ENCODE measurements at places on chromosomes 7 and 10.

GRCh38 chr10:124058346-124059003 is 34.9 kb downstream of the CHST15 start:
- DNase-seq: no peak

DNA sequence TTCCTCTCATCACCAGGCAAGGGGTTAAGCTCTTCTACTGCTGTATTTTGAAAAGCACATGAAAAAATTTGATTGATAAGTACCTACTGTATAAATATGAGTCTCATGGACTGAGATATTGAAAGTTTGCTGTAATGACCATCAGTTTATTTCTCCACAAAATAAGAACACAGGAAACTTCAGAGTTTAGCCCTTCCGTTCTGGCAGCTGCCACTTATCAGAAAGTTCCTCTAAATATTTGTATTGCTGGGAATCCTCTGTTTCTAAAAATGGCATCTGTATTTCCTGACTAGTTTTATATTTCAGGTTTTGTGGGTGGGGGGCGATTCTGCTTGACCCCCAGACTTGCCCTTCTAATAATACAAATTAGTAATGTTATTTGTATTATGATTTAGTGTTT is 92.0 kb downstream of the LYZL2 start:
- no peak for DNase-seq

- DNase-seq: no peak
These were observed 276.7 kb upstream of the MEOX2 start for GRCh38 chr7:15963206-15963605.

GRCh38 chr7:98250789-98251188 is 1.2 kb downstream of the TECPR1 start:
- peak; percentile 13 for DNase-seq

DNA sequence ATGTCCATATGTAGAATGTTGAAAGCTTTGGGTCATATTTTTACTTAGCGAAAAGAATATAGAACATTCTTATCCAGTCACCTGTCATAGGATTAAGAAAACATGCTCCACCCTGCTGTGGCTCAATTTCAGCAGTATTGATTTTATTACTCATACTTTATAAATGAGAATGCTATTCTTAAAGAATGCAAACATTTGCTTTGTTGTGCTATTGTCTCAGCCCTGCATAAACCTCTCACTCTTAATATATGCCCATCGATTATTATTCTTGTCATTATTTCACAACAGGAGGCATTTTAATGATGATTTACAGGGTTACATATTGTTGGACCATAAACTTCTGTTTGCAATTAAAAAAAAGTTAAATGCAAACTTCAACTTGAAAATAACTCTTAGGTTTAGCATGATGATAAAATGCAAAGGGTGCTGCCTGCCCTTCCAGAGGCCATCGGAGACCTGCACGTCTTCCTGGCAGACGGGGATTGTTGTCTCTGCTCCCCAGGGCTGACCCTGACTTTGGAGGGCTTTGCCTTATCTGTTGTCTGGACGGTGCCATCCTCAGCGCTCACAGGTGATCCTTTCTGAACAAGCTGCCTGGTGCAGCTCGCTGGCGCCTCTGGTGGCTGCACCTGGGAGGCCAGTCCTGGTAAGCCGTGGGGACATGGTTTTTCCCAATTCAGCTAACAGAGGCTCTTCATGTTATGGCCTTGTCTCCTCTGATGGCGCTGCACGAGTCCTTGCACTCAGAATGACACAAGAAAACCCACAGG is 50.0 kb upstream of the SHH start:
- DNase-seq: no peak

GRCh38 chr7:134886353-134887057 is 99.8 kb upstream of the AGBL3 start:
- no peak for DNase-seq

DNA sequence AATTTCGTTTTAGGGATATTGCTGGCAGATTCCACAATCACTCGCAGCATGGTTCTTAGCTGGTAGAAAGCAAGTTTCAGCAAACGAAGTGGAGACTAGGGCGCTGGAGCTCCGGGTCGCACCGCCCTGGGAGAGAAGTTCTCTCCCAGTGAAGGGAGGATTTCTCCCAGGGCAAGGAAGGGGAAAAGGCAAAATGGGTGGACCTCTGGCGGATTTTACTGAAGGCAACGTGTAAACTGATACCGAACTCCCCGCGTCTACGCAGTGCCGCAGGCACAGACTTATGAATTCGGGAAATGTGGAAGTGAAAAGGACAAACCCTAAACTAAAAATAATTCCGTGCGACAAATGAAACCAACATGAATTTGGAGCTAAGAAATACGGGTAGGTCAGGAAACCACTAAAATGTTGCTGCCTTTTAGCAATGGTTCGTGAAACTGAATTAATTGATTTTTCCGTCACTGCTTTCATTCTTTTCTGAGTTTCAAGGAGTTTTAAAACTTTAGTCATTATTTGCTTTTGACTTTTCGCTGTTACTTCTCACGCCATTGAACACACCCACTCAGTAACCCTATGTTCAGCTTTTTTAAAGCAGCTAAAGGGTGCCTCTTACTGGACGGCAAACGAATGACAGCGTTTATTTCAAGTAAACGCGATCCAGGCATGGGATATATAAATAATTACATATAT is at the start of gene MYOF:
TSS of gene MYOF (minus strand) at position 190 of the 690 bp plus-strand sequence. CDS start at position 50, 140 bp downstream.
- no peak for DNase-seq

- no peak for DNase-seq
These were observed 33.9 kb upstream of the EEPD1 start for GRCh38 chr7:36119005-36119706.

GRCh38 chr7:42611961-42612360 is 299.9 kb downstream of the C7orf25 start:
- no peak for DNase-seq

DNA sequence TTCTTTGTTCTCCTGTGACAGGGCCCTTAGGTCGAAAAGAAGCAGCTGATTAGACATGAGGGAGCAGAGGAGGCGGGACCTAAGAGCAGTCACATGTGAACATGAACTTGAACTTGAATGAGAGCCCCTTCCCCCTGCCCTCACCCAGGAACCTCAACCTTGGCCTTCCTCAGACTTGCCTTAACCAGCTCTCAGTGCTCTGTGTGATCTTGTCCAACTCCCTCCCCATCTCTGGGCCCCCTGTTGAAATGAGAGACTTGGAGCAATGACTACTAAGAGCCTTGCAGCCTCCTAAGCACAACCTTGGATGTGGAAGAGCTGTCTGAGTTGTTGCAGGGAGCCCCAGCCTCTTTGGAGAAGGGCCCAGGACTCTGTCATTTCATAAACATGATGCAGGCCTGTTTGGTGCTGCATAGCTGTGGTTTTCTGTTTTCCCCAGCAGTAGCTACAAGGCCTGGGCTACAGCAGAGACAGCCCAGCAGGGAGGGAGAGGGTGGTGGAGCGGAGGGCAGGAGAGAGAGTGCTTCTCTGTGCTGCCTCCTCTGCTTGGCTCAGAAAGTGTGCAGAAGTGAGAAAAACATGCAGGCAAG is 123.9 kb upstream of the ZMIZ1 start:
- DNase-seq: no peak

DNA sequence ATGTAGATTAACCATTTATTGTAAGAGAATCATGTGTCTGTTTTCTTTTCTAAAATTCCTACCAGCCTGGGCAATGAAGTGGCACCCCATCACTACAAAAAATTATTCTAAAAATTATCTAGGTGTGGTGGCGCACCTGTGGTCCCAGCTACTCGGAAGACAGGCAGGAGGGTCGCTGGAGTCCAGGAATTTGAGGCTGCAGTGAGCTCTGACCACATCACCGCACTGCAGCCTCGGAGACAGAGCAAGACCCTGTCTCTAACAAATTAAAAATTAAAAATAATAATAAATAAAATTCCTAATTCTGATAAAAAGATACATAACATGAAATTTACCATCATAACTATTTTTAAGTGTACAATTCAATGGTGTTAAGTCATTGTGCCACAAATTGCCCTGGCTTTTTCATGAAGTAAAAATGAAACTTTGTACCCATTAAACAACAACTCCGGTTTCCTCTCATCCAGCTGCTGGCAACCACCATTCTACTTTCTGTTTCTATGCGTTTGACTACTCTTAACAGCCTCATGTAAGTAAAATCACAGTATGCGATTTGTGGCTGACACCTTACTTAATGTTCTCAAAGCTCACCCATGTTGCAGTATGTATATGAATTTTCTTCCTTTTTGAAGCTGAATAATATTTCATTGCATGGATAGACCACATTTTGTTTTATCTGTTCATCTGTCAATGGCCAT is 20.6 kb upstream of the USP6NL start:
- no peak for DNase-seq

Data from activated T-helper 1 cell treated with anti-CD3 and anti-CD28 coated beads, Interleukin-2, amount 50 U/mL, for 16 hours (primary cell).